ENCODE measurements at places on chromosomes 4 and X.
A peak's percentile ranks its signal among the peaks of the same experiment; 100 is the strongest.

GRCh38 chr4:39166669-39167068 is 15.7 kb upstream of the WDR19 start:
- DNase-seq = no peak

- DNase-seq = no peak
These were observed 348.3 kb downstream of the ARHGAP24 start for GRCh38 chr4:85823295-85823694.

DNA sequence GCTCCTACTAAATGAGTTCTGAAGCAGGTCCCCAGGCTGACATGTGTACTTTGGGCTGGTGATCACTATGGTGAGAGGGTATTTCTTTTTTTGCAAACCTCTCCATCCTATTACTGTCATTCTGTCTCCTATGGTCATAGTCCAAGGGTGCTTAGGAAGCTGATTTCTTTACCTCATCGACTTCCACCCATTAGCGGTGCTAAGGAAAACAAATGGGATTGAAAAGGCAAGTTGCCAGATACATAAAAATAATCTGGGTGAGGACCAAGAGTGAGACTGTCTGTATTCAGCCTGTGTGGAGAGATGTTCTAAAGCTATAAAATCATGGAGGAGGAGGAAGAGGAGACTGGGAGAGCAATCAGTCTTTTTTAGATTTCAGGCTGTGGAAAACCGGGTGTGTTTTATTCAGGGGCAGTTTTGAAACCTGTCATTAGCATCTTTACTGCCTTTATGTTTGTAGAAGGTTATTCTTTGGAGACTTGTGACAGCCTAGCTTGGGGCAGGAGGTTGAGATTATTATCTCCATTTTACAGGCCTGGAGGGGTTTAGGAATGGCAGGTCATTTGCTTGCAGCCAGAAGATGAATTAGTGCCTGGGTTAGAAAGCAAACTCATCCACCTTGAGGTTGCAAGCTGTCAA is 1.9 kb downstream of the TMEM164 start:
- DNase-seq = no peak

- DNase-seq = no peak
These were observed 98.0 kb downstream of the CLCN4 start for GRCh38 chrX:10254739-10255138.

DNA sequence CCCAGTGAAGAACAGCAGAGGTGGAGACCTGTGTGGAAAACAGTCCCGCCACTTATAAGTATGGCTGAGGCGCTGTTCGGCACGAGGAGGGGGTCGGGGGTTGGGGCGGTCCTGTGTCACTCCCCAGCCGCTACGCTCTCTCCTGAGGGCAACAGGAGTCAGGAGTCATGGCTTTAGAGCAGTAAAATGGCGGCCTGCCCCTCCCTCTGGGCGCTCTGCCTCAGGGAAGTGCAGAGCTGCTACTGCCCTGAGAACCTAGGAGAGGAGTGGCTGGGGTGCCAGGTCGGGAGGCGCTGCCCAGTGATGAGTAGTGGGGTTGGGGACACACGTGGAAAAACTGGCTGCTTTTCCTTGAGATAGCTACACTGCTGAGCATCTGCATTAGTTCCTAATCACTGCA is 551.2 kb upstream of the AMOT start:
- no peak for DNase-seq

GRCh38 chrX:19987856-19988255 is 3.0 kb downstream of the BCLAF3 start:
- DNase-seq = no peak

GRCh38 chr4:1726146-1726934 is 5.0 kb downstream of the TACC3 start:
- DNase-seq = peak; percentile 77

DNA sequence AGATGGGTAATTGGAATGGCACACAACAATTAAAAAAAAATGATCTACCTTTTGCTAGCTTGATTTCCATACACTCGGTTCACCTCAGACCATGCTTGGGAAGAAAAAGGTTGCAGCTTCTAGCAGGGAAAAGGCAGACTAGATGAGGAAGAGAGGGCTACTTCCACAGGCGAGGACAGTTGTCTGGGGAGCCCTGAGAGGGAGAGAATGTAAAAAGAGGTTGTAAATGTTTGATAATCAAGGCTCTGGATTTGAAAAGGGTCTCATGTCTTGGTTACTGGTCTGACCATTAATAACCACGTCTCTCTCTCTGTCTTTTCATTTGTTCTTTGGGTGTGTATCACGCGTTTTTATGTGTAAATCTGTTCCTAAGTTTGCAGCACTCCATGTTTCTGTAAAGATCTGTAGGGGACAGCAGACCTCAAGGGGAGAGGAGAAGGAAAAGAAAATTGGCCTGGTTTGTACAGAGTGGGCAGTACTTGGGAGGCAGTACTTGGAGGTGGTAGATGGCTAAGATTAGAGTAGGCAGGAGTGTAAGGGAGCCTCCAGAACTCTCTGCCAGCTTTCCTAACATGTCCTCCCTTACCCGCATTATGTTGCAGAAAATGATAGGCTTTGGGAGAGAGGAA is 750 bp downstream of the ARMCX5 start:
- no peak for DNase-seq

- no peak for DNase-seq
These were observed 3.3 kb downstream of the HTT start for GRCh38 chr4:3077796-3078195.

DNA sequence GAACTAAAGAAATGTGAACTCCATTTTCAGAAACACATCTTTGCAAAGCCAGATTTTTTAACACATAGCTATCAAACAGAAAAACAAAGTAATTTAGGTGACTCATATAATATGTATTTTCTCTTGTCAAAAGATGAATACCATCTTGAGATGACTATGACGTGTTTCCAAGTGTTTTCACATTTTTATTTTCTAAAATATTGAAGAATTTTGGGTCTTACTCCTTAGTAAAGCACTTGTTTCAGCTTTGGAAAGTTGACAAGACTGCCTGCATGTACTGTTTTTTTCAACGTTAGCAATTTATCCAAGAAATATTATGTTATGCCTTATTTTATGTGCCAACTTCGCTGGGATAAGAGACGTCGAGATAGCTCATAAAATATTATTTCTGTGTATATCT is 733.9 kb upstream of the EPHA5 start:
- DNase-seq = no peak

DNA sequence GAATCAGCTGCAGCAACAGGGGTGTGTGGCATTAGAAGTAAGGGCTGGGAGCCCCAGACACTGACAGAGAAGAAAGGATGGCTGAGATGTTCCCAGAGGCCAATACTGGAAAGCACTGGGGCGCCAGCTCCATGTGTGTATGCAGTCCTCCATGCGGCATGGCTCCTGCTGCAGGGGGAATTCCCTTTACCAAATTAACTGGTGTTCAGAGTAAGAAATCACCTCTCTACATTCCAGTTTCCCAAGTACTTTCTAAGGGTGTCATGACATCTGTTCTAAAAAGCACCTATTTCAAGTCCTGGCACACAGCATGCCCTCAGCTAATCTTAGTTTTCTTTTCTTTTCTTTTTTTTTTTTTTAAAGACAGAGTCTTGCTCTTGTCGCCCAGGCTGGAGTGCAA is 98.0 kb downstream of the MAML3 start:
- DNase-seq = no peak

- DNase-seq = no peak
These were observed 48.2 kb downstream of the EVC2 start for GRCh38 chr4:5660185-5660584.

- DNase-seq = no peak
These were observed 210.9 kb upstream of the ATOH1 start for GRCh38 chr4:93617606-93618005.

DNA sequence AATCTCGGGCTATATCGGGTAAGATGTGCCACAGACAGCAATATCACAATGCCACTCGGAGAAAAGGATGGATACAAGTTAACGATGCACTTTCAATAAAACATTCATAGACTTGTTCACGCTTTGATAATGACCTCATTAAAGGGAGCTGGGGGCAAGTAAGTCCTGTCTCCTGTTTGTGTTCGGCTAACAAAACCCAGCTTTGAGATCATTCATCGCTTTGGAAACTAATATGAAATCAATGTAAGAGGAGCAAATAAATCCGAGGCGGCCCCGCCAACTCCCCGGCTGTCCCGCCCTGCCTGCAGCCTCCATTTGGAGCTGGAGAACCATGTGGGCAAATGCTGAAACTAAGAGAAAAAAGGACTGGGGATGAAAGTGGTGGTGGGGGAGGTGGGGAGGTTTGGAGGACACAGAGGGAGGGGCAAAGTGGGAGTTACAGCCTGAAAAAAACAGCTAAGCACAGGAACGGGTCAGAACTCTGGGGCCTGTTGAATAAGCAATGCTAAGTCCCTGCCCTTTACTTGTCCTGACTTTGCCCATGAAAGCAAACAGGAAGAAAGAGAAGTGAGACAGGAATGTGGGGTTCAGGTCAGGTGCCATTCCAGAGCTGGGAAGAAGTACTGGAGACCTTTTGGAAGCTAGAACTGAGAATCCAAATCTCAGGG is 3.5 kb upstream of the GSX2 start:
- no peak for DNase-seq

- DNase-seq = peak; percentile 94
These were observed 869 bp upstream of the CAMK2D start for GRCh38 chr4:113762186-113763028.

GRCh38 chr4:138897811-138898226 is 117.8 kb upstream of the NOCT start:
- no peak for DNase-seq

DNA sequence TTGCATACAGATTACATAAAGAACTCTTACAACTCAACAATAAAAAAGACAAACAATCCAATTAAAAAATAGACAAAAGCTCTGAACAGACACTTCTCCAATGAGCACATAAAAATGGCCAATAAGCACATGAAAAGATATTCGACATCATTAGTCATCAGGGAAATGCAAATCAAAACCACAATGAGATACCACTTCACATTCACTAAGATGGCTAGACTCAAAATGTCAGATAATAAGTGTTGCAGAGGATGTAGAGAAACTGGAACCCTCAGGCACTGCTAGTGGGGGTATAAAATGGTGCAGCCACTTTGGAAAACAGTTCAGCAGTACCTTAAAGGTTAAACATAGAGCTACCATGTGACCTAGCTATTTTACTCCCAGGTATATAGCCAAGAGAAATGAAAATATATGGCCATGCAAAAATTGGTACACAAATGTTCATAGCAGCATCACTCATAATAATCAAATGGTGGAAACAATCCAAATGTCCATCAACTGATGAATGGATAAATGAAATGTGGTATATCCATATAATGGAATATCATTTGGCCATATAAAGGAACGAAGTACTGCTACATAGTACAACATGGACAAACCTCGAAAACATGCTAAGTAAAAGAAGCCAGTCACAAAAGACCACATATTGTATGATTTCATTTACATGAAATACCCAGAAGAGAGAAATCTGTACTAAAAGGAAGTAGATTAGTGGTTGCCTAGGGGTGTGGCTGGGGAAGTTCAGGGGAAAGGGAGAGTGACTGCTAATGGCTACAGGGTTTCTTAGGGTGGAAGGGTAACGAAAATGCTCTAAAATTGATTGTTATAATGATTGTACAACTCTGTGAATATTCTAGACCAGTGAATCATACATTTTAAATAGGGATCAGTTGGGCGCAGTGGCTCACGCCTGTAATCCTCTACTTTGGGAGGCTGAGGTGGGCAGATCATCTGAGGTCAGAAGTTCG is 29.4 kb downstream of the SASH3 start:
- no peak for DNase-seq

DNA sequence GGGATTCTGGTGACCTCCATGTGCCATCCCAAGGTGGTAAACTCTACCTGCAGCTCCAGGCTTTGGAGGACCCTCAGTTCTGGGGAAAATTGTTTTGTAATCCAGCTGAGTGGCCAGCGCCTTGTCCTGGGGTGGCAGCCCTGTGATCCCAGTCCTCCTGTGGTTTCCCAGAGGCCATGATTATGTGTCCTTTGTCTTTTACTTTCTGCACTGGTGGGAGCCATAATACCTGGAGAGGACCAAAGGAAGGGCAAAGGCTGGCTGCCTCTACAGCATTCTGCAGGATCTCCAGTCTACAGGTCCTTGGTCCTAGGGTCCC is 64.0 kb downstream of the NBDY start:
- no peak for DNase-seq

DNA sequence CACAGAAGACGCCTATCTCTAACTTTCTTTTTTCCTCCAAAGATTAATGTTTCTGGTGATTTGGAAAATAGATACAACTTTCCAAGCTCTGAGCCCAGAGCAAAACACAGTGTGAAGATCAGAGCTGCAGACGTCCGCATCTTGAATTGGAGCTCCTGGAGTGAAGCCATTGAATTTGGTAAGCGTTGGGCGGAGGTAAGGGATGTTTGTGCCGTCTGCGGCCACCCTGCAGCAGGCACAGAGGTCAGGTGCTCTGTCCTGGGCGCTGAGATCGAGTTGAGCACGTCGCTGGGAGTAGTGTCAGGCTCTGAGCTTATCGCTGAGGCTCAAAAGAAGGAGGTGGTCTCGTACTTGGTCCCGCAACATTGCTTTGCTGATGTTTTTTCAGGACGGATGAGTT is 31.8 kb downstream of the CSF2RA start:
- DNase-seq = no peak

DNA sequence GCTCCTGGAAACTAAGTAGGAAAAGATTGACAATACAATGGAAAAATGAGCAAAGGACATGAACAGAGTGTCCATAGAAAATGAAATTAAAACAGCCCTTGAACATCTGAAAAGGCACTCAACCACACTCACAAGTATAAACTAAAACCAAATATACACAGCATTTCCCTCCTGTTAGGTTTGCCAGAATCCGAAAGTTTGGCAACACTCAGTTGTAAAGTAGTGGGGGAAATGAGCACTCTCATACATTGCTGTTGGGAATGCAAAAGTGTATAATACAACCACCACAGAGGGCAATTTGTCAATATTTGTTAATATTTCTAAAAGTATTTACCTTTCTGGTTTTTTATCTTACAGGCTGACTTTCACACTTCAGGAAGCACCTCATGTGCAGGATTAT is 84.2 kb upstream of the TMEM164 start:
- DNase-seq = no peak

DNA sequence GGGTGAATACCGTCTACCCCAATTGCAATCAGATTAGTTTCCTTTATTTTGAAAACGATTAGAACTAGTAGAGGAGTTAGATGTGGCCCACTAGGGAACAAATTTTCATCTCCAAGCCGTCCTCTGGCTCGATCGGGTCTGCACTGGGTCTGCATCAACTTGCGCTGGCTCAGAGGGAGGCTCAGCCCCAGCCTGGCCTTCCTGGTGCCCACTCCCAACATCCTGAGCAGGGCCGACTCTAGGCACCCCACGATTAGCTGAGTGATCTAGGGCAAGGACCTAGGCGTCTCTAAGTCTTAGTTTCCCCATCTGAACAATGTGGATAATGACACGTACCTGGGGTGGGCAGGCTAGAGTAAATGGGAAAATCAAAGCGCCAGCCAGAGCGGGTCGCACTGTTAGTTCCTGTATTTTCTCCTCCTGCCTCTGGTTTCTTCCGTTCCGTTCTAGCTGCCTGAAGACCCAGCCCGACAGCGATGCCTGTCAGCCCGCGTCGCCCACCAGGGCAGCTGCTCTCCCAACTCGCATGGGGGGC is 7.7 kb upstream of the HAND2 start:
- DNase-seq = no peak

DNA sequence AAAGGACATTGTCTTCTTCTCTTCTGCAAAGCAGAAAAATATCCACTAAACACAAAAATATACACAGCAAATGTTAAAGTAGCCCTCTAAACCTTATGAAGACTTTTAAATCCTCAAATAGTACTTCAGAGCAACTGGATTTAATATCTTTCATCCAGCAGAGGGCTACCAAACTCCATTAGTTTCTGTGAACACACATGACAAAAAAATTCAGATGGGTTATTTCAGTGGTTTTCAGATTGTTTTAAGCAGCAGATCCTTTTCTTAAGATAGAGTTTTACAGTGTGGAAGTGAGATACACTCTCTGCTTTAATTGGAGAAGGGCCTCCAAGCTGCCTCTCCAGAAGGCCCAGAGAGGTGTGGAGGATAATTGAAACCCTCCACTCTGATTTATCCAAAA is 56.7 kb downstream of the ANK2 start:
- no peak for DNase-seq
